ENCODE measurements at places on chromosomes 12 and 14.

DNA sequence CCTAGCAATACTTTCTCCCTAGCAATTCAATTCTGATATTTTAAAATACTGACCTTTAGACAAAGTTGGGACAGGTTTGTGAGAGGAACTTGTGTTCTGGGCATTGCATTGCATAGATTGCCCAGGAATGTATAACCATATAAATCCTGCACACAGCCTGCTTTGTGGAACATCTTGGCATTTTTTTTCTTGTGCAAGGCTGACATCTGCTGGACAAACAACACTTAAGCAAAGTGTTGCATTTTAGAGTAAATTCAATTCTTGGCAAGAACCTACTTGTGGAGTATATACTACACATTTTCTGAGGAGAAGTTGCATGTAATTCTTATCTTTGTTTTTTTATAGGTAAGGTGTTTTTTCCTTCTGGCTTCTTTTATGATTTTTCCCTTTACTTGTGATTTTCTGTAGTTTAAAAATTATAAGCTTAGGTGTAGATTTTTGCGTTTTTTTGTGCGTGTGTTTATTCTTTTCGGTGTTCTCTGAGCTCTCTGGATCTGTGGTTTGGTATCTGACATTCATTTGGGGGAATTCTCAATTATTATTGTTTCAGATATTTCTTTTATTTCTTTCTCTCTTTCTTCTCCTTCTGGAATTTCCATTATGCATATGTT lies 26.4 kb downstream of the TESPA1 start:
- peak; percentile 88 for DNase-seq

DNA sequence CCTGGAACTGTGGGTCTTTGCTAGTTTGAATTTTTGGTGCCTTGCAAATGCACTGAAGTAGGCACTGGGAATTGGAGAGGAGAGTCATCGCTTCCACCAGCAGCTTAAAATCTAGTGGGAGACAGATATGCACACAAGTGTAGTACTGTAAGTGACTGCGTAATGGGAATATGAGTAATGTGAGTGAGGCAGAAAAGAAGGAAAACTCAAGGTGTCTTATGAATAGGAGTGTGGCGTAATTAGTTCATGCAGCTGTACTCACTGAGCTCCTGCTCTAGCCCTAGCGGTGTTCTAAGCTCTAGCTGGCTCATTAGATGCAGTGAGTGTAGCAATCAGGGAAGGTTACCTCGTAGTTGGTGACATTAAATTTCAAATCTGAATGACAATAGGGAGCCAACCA lies 2.8 kb downstream of the TCP11L2 start:
- DNase-seq: no peak

DNA sequence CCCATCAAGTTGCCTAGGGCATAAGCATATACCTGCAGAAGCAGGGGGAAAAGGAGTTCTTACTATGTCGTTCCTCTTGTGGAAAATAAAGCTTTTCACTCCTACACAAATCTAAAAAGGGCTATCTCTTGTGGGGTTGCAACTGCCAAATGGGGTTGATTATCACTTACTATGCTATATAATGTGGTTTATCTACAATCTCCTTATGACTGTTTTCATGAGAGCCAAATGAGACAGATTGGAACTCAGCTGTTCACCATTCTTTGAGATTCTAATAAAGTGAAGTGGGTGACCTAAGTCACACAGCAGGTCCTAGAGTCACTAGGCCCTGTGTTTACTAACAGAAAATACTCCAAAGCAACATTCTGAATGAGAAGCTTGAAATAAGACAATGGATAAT lies 47.7 kb downstream of the CIT start:
- DNase-seq: no peak

- peak; percentile 69 for DNase-seq
Measured at GRCh38 chr12:92987846-92988621, 58.9 kb upstream of the EEA1 start.

- no peak for DNase-seq
Measured at GRCh38 chr12:77124767-77125166, 59.4 kb upstream of the E2F7 start.

DNA sequence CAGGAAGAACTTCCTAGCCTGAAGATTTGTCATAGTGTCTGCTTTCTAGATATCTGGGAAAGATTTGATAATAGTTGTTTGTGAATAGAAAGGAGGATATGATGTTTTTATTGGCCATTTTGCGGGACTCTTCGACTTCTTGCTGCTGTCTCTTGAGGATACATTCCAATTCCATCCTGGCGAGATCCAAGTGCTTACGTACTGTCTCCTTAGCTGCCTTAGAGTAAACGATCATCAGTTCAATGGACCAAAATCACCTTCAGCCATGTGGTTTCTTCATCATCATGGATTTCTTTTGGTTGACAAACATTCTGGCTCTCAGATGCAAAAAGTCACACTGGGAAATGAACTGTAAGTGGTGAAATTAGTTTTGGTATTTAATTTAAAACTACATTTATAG lies 82.7 kb upstream of the SCN8A start:
- DNase-seq: no peak

DNA sequence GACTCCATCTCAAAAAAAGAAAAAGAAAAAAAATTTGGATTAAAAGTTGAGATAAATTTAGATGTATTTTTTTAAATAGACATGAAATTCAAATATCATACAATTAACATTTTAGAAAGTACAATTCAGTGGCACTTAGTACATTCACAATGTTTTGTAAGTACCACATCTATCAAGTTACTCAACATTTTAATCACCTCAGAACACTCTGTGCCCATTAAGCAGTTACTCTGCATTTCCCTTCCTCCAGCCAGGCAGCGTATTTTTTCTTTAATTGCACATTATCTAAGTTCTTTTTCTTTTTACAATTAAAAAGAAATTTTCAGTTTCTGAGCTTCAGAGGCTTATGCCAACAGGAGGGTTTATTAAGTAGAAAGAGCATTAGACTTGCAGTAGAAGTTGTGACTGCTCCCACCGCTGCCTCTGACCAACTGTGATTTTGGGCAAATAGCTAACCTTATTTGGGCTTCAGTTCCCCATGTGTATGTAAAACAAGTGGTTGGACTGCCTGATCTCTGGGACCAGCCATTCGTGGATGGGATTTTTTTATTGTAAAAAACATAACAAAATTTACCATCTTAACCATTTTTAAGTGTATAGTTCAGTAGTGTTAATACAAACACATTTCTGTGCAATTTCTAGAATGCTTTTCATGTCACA lies 65.7 kb downstream of the WNK1 start:
- DNase-seq: no peak

DNA sequence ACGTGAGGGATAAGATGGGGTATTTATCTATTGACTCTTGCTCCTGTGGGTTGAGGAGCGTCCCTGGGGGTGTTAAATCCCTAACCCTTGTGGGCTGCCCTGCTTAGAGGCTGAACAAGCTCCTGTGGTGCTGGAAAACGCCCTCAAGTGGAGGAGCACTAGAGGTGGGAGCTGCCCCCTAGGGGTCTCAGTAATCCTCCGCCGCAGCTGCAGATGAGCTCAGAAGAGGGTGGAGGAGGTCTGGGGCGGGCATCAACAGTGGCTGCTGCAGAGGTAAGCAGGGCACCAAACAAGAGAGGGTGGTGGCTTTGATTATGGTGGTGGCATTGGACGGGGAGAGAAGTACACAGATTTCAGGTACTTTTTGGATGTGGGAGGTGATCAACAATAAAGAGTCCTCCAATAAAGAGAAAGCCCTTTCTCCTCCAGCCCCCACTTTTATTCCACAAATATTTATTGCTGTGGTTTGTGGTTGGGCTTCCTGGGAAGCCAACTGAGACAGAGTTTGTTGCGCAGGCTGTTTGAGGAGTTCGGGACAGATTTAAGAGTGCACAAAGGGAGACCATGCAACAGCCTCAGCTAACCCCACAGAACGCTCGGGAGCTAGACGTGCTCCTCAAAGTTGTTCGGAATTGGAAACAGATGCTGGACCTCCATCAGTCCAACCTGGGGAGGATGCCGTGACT lies 179.9 kb downstream of the ADCK1 start:
- no peak for DNase-seq

- DNase-seq: no peak
Measured at GRCh38 chr12:66268562-66268961, 33.7 kb upstream of the HELB start.

DNA sequence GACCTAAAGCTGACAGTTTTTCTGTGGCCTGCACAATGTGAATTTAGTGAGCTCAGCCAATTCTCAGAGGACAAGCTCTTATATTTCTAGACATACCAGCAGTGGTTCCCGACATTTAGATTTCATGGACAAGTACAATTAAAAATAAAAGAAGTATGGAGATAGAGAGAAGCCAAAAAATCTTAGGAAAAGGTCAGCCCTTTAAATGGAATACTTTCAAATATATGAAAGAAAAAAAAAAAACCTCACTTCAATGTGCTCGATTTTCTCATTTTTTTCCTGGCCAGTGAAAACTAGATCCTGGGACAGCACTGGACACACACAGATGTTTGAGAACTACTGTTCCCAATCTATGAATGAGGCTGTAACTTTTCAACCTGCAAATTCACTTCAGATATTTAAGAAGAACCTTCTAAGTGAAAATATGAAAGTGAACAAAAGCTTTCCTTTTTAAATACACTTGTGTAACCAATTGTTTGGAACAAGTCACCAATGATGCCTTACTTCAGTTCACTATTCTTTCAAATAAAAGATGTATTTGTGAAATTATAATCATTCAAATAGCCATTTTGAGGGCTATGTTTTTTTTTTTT lies 109.4 kb downstream of the SLC38A1 start:
- no peak for DNase-seq

- DNase-seq: peak; percentile 62
Measured at GRCh38 chr12:46473634-46474329, 101.2 kb upstream of the SLC38A2 start.

DNA sequence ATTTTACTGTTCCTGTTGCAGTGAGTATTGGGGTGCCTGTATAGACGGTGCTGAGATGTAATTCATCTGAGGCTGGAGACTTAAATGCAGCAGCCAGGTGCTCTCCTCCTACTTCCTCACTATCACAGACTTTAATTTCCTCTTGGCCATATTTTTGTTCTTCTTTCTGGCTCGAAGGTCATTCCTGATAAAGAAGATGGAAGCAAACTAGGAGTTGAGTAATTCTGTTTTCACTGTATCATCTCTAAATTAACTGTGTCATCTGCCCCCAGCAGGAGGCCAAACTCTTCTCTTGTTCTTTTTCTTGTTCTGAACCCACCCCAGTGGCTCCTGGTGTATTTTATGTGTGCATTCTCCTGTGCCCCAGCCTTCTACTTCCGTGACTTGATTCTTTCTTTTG lies 141.7 kb upstream of the ARHGAP5 start:
- DNase-seq: no peak

GRCh38 chr12:15629761-15630160 lies 159.4 kb downstream of the EPS8 start:
- no peak for DNase-seq

DNA sequence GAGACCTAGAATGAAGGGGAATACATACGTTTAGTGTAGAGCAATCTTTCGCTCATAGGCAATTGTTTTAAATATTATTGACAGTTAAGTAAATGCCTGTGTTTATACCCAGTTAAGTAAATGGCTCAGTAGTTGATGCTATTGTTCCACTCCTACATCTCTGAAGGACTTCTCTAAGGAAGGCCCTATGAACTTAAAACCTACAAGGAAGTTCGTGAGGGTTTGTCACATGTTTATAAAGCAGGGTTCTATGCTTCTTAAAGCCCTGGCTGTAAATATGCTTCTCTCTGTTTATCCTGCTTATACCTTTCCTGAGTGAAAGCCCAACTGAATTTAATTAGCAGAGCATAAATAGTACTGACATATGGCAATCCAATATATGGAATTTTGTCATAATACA lies 282.1 kb upstream of the NPAS3 start:
- DNase-seq: no peak

GRCh38 chr12:12562016-12562483 lies 613 bp downstream of the DUSP16 start:
- peak; percentile 84 for DNase-seq

DNA sequence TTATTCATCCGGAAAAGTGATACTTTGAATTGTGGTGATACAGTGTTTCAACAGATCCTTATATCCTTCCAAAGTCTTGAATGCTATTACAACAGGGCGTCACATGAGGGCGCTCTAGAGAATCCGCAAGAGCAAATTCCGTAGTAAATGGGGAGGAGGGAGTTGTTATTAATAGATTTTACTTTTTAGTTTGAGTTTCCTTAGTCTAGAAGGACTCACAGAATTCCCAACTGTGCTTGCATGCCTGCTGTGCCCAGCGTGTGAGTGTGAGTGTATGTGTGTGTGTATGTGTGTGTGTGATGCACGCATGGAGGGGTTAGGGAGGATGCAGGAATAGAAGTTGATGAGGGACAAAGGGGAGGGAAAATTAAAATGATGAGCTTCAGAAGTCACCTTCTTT lies 375.3 kb downstream of the C12orf75 start:
- no peak for DNase-seq

- no peak for DNase-seq
Measured at GRCh38 chr14:56244138-56244789, 126.1 kb downstream of the PELI2 start.

DNA sequence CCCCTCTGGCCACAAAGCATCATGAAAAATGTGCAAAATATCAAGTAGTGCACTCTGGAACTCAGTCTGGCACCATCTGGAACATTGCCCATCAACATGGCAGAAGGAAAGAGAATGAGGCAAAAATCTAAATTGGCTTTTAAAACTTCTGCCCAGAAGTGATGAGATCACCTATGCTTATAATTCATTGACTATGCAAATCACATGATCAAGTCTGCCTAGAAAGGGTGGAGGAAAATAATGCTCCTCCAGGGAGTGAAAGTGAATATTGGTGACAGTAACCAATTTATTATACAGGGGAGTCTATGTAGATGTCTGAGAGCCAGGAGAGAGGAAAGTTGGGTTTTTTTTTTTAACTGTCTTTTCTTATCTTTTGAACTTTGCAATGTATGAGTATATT lies 73.3 kb upstream of the HIF1A start:
- no peak for DNase-seq

DNA sequence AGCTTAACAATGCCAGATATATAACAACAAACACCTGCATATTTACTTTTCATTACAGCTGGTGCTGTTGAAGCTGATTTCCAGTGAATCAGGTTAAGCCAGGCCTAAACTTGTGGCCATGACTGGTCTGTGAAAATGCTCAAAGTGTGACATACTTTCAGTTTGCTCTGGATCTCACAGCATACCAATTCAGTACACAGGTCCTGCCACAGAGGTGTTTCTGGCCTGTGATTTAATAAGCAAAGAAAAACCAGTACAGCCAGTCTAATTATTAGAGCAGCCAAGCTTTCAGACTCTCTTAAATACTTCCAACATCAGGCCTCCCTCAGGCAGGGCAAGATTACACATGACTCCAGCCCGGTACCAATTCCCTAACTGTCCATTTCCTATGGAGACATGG lies 27.4 kb upstream of the TMCC3 start:
- DNase-seq: no peak

GRCh38 chr12:23253191-23253590 lies 628.2 kb downstream of the ETNK1 start:
- no peak for DNase-seq

DNA sequence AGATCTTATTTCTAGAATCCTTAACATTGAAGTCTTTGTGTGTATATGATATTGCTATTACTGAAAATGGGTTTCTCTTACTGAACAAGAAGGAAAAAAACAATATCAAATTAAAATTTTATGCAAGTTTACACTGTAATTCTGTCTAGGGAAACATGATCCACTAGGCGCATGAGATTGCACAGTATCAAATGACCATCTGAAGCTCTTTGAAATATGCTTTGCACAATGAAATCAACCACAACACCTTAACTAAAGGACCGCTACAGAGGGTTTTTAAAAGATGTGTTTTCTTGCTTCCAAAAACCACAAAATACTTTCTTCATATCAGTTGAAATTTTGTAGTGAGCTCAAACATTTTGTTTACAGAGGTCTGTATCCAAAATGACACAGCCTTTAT lies 15.1 kb upstream of the KERA start:
- DNase-seq: no peak
